ENCODE measurements at places on chromosomes 3 and 15. TPM values are rescaled to one million over a fixed set of nuclear protein-coding genes. Genes with fewer than 3 reads are reported as not detected.

FOXB1 gene
- total RNA-seq = not detected

NAA80 gene
- total RNA-seq = 11.6 TPM

ABCC5 gene
- 5.4 TPM for total RNA-seq

TMEM158 gene
- total RNA-seq = 3.3 TPM

ATG3 gene
- 61.7 TPM for total RNA-seq

MEGF11 gene
- total RNA-seq = not detected

CPLX3 gene
- total RNA-seq = not detected

Data from mammary microvascular endothelial cell (primary cell).